ENCODE measurements at places on chromosomes 5 and 9.
A peak's percentile ranks its signal among the peaks of the same experiment; 100 is the strongest.

DNA sequence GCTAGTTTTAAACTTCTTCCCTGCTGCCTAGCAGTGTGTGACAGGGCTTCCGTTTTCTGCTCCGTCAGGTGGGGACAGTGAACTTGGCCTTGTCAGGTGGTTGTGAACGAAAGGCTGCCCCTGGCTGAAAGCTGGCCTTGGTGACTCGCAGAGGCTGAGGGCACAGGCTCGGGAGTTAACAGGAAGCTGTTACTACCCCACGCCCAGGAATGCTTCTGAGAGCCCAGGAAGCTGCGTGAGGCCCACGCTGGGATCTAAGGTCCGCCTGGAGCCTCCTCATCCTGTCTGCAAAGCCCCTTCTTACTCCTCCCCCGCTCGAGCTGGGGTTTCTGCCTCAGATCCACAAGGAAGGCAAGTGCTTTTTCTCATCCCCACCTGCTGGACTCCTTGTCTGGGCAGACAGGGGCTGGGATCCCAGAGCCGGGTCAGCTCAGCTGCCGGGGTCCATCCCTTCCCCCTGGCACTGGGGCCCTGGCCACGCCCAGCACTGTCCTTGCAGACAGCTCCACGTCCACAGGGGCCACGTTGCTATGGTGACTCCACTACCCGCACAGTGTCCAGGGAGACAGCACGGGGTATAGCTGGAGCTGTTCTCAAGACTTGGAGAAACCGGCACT lies 124.7 kb upstream of the TBC1D2 start:
- H3K27me3 ChIP-seq: no peaks in the 10 kb centered on the region
- H3K4me1 ChIP-seq: no peaks in the 10 kb centered on the region
- no peak overlapping the region for H3K4me3 ChIP-seq
- H3K27ac ChIP-seq: no peak overlapping the region
- H3K36me3 ChIP-seq: no peaks in the 10 kb centered on the region

GRCh38 chr5:31382051-31382878 lies 149.6 kb downstream of the DROSHA start:
- no peaks in the 10 kb centered on the region for H3K4me1 ChIP-seq
- no peak overlapping the region for H3K27ac ChIP-seq
- no peaks in the 10 kb centered on the region for H3K36me3 ChIP-seq
- H3K4me3 ChIP-seq: no peak overlapping the region
- H3K27me3 ChIP-seq: peaks cover 10% of the 10 kb centered on the region

DNA sequence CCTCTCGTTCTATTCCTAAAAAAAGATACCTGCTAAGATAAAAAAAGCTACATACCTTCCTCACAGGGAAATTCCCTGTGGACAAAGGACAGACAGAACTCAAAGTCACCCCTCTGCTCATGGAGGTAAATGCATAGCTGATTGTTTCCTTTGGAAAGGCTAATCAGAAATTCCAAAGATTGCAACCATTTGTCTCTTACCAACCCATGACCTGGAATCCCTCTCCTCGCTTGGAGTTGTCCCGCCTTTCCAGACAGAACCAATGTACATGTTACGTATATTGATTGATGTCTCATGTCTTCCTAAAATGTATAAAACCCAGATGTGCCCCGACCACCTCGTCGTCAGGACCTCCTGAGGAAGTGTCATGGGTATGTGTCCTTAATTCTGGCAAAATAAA lies 49.2 kb upstream of the LIFR start:
- H3K4me3 ChIP-seq: no peak overlapping the region
- no peaks in the 10 kb centered on the region for H3K4me1 ChIP-seq
- no peaks in the 10 kb centered on the region for H3K36me3 ChIP-seq
- H3K27ac ChIP-seq: no peak overlapping the region
- DNase-seq: no peak
- H3K27me3 ChIP-seq: peaks cover 22% of the 10 kb centered on the region

DNA sequence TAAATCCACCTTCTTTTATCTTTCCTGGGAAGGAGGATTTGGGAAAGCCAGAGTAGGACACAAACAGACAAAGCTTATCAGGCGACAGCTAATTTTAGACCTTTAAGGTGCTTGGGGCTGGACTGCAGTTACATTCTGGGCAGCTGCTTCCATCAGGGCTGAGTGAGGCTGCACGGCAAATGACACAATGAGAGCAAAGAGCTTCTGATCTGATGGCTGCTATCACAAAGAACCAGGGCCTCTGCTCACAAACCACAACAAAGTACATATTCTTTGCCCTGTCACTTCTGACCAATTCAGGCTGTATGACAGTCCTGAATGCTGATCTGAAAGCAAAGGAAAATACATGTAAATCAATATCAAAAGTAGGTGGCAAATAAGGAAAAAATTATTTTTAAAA lies 93.1 kb downstream of the MRPS27 start:
- no peak overlapping the region for H3K27ac ChIP-seq
- H3K4me1 ChIP-seq: peaks cover 6% of the 10 kb centered on the region
- H3K36me3 ChIP-seq: peaks cover 35% of the 10 kb centered on the region
- no peaks in the 10 kb centered on the region for H3K27me3 ChIP-seq
- no peak for DNase-seq
- H3K4me3 ChIP-seq: no peak overlapping the region

GRCh38 chr5:176450077-176450476 lies 1.9 kb downstream of the FAF2 start:
- H3K4me1 ChIP-seq: peaks cover 45% of the 10 kb centered on the region
- no peak overlapping the region for H3K27ac ChIP-seq
- peaks cover 4% of the 10 kb centered on the region for H3K27me3 ChIP-seq

DNA sequence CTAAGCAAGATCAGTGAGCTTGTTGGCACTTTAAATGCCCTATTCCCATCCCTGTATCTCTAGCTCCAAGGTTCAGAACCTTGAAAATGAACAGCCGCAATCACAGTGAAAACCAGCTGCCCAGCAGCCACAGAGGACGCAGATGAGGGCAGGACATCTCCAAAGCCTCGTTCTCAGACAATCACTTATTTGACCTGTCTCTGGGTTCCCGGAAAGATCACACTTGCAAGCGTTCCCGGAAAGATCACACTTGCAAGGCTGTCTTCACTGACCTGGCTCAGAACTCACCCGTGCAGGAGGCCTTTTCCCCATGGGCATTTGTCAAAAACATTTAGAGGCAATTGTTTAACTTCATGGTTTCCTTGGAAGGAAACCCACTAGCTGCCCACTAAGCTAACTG lies 25.7 kb downstream of the IPPK start:
- H3K27me3 ChIP-seq: no peaks in the 10 kb centered on the region
- no peak overlapping the region for H3K4me3 ChIP-seq
- no peak overlapping the region for H3K27ac ChIP-seq
- DNase-seq: no peak
- peaks cover 5% of the 10 kb centered on the region for H3K4me1 ChIP-seq
- H3K36me3 ChIP-seq: peaks cover 51% of the 10 kb centered on the region

- H3K27me3 ChIP-seq: peaks cover 3% of the 10 kb centered on the region
- peaks cover 4% of the 10 kb centered on the region for H3K4me1 ChIP-seq
- H3K27ac ChIP-seq: no peak overlapping the region
- no peak overlapping the region for H3K4me3 ChIP-seq
- no peak for DNase-seq
Measured at GRCh38 chr5:159021901-159022556, 77.7 kb downstream of the EBF1 start.

GRCh38 chr5:124421584-124421983 lies 324.9 kb downstream of the ZNF608 start:
- no peaks in the 10 kb centered on the region for H3K27me3 ChIP-seq
- DNase-seq: no peak
- no peaks in the 10 kb centered on the region for H3K4me1 ChIP-seq
- no peak overlapping the region for H3K4me3 ChIP-seq
- H3K27ac ChIP-seq: no peak overlapping the region
- H3K36me3 ChIP-seq: no peaks in the 10 kb centered on the region

DNA sequence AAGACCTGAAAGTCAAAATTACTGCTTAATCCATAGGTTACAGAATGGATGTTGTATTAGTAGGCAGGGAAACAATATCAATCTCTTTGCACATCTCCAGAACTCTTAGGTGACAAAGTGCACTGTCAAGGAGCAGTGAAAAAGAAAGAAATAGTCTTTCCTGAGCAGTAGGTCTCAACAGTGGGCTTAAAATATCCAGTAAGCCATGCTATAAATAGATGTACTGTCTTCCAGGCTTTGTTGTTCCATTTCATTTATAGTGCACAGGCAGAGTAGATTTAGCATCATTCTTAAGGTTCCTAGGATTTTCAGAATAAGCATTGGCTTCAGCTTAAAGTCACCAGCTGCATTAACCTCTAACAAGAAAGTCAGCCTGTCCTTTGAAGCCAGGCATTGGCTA lies 50.7 kb downstream of the SSBP2 start:
- H3K27ac ChIP-seq: no peak overlapping the region
- peaks cover 15% of the 10 kb centered on the region for H3K36me3 ChIP-seq
- no peak for DNase-seq
- H3K27me3 ChIP-seq: no peaks in the 10 kb centered on the region
- peaks cover 2% of the 10 kb centered on the region for H3K4me1 ChIP-seq

GRCh38 chr9:124471761-124472160 lies 21.5 kb downstream of the ADGRD2 start:
- no peak for DNase-seq
- H3K4me1 ChIP-seq: no peaks in the 10 kb centered on the region
- H3K27me3 ChIP-seq: peaks cover 2% of the 10 kb centered on the region

GRCh38 chr5:149472399-149472798 lies 78.8 kb downstream of the CSNK1A1 start:
- no peak overlapping the region for H3K4me3 ChIP-seq
- no peaks in the 10 kb centered on the region for H3K36me3 ChIP-seq
- H3K4me1 ChIP-seq: no peaks in the 10 kb centered on the region
- DNase-seq: no peak
- no peak overlapping the region for H3K27ac ChIP-seq
- peaks cover 3% of the 10 kb centered on the region for H3K27me3 ChIP-seq

DNA sequence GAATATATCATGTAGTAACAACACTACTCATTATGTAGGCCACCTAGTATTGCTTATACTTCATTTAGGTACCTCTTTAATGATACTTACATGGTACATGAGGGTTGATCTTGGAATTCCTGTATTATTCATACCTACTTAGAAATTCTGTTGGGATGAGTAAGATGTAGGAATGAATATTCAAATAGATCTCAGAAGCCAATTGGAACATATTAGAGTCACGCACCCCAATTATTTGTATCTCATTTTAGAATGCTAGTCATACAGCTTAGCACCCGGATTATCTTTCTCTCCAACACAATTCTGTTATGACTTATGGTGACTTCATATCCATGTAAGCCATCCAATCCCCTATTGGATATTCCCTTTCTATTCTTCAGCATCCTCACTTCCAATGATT lies 106.7 kb upstream of the SH3GL2 start:
- DNase-seq: no peak
- no peaks in the 10 kb centered on the region for H3K27me3 ChIP-seq
- H3K36me3 ChIP-seq: no peaks in the 10 kb centered on the region
- no peak overlapping the region for H3K27ac ChIP-seq

DNA sequence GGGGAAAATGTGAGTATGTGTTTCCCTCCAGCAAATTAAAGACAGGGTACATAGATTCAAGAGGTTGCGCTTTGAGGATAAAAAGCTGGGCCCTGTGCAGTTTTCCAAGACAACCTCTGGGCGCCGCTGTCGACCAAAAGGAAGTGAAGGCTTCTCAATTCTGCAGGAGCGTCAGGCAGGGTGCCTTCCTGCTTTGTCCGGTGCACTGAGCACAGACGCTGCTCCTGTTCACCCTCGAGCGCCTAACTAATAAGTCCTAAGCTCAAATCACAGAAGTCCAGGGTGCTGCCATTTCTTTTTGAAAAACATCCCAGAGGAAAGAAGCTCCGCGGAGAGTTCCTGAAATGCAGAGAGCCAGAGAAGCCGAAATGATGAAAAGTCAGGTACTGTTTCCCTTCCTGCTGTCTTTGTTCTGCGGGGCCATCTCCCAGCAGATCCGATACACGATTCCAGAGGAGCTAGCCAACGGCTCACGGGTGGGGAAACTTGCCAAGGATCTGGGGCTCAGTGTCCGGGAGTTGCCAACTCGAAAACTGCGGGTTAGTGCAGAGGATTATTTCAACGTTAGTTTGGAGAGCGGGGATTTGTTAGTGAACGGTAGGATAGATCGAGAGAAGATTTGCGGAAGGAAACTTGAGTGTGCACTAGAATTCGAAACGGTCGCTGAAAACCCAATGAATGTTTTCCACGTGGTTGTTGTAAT lies at the start of gene PCDHGB1:
Gene PCDHGB1 (plus strand): TSS at position 183 of the 703 bp plus-strand sequence. CDS start 162 bp downstream, at position 345.
- H3K4me1 ChIP-seq: no peaks in the 10 kb centered on the region
- no peak for DNase-seq
- no peak within 1 kb of the TSS for H3K27ac ChIP-seq
- H3K4me3 ChIP-seq: peak within 1 kb of the TSS; percentile 26

DNA sequence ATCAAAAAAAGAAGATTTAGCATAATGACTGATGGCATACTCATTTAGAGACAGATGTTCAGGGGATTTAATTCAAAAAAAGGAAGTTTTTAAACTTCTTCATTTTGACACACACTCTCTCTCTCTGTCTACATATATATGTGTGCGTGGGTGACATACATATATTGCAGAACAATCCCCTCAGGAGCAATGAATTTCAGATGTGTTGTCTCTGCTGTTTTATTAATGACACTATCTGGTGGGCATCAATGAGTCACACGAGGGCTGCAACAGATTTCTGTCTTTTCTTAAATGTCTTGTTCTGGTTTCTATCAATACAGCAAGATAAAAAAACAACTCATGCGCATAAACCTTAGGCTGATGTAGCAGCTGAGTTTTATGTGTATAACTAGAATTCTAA lies 123.5 kb upstream of the SLCO6A1 start:
- peaks cover 2% of the 10 kb centered on the region for H3K4me1 ChIP-seq
- H3K4me3 ChIP-seq: no peak overlapping the region
- H3K27ac ChIP-seq: no peak overlapping the region
- peaks cover 32% of the 10 kb centered on the region for H3K27me3 ChIP-seq
- no peaks in the 10 kb centered on the region for H3K36me3 ChIP-seq

DNA sequence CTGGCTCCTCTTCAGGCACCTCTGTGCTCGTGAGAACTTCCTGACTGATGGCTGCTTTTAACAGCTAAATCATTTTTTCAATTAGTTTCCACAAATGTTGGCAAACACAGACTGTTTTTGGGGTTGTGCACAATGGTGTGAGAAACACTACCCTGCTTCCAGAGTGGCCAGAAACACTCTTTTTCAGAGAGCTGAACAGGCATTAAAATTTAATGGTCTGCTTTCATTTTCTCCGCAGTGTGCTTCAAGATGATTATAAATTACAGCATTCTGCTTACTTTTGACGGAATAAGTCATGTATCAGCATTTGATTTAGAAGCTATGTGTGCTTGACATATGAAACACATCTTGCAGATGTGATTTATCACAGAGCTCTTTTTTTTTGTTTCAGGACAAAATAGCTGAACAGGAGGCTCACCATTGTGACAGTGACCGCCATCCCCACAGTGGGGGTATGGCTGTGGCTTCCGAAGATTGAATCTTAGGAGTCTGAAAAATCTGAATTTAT lies 454.5 kb upstream of the ZNF608 start:
- H3K36me3 ChIP-seq: no peaks in the 10 kb centered on the region
- H3K27me3 ChIP-seq: peaks cover 7% of the 10 kb centered on the region
- no peak for DNase-seq
- H3K4me1 ChIP-seq: peaks cover 6% of the 10 kb centered on the region
- H3K4me3 ChIP-seq: no peak overlapping the region

GRCh38 chr5:88660947-88661805 lies 221.8 kb downstream of the MEF2C start:
- H3K4me3 ChIP-seq: peak overlapping the region; percentile 53
- peaks cover 4% of the 10 kb centered on the region for H3K36me3 ChIP-seq
- peaks cover 18% of the 10 kb centered on the region for H3K4me1 ChIP-seq
- peaks cover 84% of the 10 kb centered on the region for H3K27me3 ChIP-seq
- no peak overlapping the region for H3K27ac ChIP-seq
- peak; percentile 43 for DNase-seq

All from activated naive CD8-positive, alpha-beta T cell treated with anti-CD3 and anti-CD28 coated beads for 36 hours (primary cell).